ENCODE measurements at places on chromosomes 5 and 9.

DNA sequence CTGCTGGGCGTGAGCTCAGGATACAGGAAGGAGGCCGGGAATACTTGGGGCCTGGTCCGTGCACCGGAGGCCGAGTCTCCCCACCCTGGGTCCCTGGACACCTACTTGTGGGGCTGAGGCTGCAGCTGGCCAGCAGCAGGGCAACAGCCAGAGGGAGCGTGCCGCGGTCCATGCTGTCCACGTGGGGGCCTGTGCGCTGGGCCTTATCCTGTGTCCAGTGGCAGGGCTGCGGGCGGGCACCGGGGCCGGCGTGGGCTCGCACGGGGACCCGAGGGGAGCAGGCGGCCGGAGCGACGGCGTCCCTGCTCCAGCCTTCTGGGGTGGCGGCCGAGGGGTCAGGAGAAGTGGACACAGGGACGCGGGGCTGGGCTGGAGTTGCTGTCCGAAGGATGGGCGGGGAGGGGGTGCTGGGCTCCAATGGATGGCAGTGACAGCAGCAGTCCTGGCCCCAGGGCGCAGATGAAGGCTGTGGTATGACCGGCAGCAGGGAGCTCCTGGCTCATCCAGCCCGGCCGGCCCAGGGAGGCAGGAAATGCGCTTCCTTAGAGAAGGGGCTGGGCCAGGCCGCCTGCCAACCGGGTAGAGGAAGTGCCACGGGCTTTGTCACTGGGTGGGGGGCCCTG, at the start of gene ENG:
ENG (minus strand) TSS at position 475 of the 623 bp plus-strand sequence; CDS start at position 172, 303 bp downstream.
- DNase-seq, result peak; percentile 48

DNA sequence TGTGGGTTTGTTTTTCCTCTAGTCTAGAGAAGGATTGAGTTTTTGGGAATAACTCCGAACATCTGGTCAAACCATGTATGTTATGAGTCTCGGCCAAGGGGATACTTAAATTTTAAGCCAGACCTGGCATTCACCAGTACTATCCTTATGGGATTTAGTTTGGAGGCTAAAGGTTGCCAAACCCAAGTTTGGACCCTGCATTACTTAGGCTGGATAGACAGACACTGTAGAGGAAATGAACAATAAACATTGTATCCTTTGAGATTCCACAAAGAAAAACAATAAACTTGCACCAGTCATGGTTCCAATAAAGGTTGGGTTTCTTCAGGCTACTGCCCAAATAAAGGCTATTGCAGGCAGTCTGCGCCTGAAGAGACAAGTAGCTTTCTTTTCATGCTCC, 296.7 kb upstream of the MEF2C start:
- no peak for DNase-seq

- DNase-seq, result no peak
Measured at GRCh38 chr5:88782571-88782970, 100.4 kb downstream of the MEF2C start.

DNA sequence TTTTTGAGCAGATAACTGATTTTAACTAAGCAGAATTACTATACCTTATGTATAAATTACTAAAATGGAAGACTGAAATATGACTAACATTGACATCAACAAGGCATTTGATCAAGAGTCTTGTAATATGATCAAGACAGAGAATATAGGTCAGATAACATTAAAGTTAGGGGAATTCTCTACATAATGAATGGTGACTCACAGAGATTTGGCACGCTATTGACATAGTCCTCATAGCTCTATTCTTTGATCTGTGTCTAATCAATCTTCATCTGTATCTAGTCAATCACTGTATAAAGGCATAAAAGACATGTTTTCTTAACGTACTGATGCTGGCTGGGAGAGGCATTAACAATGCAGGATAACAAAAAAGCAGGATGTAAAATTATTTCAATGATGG, 17.4 kb downstream of the ABITRAM start:
- peak; percentile 17 for DNase-seq

- no peak for DNase-seq
Measured at GRCh38 chr9:38370176-38370575, 22.3 kb upstream of the ALDH1B1 start.

DNA sequence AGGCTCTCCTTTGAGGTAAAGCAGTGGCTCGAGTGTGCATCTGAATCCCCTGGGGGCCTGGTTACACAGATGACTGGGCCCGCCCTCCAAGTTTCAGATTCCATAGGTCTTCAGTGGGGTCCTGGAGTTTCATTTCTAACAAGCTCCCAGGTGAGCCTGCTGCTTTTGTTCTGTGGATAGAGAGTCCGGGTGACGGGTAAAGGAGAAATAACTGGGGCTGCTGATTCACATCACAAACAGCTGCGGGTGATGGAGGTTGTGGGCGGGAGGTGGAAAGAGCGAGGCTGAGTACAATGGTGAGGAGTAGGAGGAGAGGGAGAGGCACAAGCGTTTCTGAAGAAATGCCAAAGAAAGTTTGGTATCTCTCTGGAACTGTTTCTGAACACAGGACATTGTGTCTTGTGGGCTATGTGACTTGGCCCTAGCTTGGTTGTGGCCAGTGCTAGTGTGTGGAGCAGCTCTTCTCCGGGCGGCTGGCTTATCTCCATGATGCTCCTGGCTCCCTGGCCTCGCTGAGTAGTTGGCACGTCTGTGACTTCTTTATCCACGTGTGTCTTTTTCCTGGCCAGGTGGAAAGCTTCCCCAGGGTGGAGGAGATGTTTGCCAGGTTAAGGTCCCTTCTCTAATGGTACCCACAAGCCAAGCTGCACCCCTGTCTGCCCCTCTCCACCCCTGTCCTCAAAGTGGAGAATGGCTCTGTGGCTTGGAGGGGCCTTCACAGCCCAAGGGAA, 61.7 kb downstream of the HSPA4 start:
- DNase-seq, result peak; percentile 46

DNA sequence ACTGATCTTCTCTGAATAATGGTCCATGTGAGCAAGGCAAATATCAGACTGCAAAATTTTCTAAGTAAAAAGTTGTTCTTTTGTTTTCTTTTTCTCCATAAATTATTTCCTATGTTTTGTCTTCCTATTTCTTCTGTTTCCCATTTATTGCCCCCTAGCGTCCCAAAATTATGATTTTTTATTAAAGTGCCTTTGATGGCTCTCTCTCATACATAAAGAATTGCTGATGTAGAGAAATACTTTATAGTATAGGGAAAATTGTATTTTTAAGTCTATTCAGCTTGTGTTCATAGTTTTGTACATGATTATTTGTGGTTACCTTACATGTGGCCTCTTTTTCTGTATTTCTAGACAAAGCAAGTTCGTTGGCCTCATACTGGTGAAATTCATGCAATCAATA, 1031.2 kb downstream of the EFNA5 start:
- no peak for DNase-seq

GRCh38 chr5:134132372-134133187, 18.1 kb downstream of the TCF7 start:
- DNase-seq, result no peak

- DNase-seq, result no peak
Measured at GRCh38 chr9:89154218-89154617, 24.4 kb downstream of the SHC3 start.

DNA sequence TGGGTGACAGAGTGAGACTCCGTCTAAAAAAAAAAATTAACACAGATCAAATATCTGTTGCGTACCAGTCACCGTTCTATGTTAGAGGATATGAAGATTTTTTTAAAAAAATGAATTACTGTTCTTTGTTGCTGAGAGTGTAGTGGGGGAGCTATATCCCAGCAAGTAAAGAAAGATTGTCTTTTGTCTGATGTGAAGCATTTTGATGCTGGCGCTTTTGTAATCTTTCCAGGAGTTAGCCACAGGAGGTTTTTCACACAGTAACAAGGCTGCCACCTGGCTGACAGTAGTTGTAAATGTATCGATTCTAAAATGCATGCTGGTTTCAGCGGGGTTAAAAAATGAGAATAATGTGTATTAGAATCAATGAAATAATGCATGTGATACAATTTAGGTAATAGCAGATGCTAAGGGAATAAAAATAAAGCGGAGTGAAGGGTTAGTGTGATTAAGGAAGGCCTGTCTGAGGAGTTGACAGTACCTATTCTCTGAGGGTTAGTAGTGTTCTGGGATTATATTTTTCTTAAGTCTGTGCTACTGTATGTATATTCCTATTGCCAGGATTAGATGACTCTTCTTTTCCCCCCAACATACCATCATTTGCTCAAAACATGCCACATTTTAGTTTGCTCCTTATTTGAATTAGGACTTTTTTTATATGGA, 3.4 kb downstream of the LMNB1 start:
- peak; percentile 83 for DNase-seq

GRCh38 chr5:113939988-113940387, 421.9 kb upstream of the KCNN2 start:
- no peak for DNase-seq

- DNase-seq, result no peak
Measured at GRCh38 chr5:8288334-8288733, 419.4 kb downstream of the MTRR start.

DNA sequence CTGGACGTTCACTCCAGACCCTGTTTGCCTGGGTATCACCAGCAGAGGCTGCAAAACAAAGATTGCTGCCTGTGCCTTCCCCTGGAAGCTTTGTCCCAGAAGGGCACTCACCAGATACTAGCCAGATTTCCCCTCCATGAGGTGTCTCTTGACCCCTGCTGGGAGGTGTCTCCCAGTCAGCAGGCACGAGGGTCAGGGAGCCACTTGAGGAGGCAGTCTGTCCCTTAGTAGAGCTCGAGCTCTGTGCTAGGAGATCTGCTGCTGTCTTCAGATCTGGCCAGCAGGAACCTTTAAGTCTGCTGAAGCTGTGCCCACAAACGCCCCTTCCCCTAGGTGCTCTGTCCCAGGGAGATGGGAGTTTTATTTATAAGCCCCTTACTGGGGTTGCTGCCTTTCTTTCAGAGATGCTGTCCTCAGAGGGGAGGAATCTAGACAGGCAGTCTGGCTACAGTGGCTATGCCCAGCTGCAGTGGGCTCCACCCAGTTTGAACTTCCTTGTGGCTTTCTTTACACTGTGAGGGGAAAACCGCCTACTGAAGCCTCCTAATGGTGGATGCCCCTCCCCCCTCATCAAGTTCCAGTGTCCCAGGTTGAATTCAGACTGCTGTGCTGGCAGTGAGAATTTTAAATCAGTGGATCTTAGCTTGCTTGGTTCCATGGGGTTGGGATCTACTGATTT, 253.9 kb downstream of the SPATA31D1 start:
- DNase-seq, result no peak

DNA sequence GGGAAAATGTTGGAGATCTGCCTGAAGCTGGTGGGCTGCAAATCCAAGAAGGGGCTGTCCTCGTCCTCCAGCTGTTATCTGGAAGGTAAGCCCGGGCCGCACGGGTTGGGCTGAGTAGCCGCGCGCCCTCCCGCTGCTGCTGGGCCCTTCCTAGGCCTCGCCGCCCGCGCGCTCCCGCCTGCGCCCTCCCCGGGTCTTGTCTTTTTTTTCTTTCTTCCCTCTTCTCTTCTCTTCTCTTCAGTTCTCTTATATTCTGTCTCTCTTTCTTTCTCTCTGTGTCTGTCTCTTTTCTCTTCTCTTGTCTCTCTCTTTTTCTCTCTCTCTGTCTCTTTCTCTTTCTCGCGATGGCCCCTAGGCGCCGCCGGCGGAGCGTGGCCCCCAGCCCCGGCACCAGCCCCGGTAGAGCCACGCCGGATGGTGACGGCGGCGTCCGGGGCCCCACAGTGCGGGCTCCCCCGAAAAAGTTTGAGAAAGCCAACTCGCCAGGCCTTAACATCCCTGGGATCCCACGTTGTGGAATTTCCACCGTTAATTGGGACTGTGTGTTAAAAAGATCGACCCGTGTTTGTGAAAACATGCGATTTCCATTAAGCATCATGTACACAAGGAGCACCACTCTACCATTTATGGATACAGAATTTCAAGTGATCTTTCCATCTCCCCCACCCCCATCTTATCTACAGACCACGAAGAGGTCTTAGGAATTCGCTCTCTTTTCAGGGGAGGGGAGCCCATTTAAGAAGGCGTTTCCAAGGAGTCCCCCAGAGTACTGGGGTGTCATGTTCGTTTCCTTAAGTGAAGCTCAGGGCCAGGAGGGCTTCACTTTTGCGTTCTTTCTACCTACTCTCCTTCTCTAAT, 616 bp downstream of the ABL1 start:
- DNase-seq, result peak; percentile 63

GRCh38 chr5:39364367-39364766, at the start of gene C9:
TSS of gene C9 (minus strand) at chr5:39364495. CDS start at chr5:39364464, 31 bp downstream.
- no peak for DNase-seq

DNA sequence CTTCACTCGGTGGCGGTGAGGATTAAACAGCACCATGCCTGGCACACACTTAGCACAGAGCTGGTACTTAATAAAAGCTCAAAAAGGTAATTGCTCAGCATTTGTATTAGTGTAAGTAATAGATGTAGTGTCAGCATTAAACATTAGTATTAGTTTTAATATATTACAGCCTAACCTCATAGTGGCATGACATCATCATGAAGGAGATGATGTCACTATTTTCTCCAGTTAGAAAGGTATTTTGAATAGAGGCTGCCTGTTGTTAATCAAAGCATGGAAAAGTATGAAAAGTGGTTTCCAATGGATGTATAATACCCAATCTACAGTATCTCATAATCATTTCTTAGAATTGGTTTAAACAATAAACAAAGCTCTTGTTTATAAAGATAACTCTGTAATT, 49.0 kb upstream of the FSTL4 start:
- no peak for DNase-seq

DNA sequence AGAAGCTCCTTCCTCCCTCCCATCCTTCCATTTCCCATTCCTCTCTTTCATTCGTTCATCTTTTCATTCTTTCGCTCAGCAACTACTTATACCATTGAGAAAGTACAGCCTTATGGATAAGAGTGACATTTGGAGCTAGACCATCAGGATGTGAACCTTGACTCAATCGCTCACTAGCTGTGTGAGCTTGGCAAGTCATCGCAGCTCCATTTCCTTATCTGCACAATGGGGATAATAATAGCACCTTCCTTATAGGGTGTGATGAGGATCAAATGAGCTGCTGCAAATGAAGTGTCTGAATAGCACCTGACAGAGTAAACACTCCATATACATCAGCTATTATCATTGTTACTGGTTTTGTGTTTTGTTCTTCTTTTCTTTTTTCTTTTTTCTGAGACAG, 28.1 kb upstream of the SYNPO start:
- DNase-seq, result no peak

- DNase-seq, result no peak
Measured at GRCh38 chr5:39569857-39570256, 145.1 kb upstream of the DAB2 start.

- DNase-seq, result no peak
Measured at GRCh38 chr9:96612966-96613589, 6.6 kb downstream of the CDC14B start.

DNA sequence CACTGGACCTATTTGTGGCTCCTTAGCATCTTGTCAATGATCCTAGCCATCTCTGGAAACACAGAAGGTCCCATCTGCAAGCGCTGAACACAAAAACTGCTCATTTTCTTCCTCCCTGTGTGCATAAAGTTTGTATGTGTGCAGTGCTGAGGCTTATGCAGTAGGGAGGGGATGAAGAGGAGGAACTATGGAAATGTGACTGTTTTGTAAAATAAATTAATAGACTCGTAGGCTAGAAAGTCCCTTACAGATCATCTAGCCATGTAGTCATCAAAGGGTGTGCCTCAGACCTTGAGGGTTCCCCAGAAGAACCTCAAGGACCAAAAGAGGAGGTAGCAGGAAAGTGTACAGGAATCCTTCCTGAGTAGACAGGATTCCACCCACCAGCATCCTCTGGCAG, 34.3 kb upstream of the ADRA1B start:
- DNase-seq, result no peak

- DNase-seq, result no peak
Measured at GRCh38 chr5:145944328-145944727, 8.0 kb downstream of the SH3RF2 start.

All from fibroblast of mammary gland (primary cell).